ENCODE measurements at places on chromosomes 4 and X.

DNA sequence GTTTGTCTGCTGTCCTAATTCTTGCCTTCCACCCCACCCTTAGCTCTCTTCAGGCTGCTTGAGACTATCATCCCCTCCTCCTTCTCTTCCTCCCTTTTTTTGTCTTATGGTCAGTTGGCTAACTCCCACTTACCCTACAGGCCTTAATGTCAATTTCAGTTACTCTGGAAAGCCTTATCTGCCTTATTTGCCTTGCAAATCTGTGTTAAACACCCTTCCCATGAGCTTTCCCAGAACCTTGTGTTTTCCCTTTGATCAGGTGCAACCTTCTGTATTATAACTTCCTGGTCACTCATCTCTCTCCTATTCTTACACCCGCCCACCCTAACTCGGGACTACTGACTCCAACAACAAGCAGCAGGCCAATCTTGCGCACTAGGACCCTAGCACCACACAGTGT, 74.8 kb downstream of the COX18 start:
- DNase-seq: no peak

GRCh38 chr4:37903901-37904300, 13.0 kb downstream of the TBC1D1 start:
- DNase-seq: no peak

DNA sequence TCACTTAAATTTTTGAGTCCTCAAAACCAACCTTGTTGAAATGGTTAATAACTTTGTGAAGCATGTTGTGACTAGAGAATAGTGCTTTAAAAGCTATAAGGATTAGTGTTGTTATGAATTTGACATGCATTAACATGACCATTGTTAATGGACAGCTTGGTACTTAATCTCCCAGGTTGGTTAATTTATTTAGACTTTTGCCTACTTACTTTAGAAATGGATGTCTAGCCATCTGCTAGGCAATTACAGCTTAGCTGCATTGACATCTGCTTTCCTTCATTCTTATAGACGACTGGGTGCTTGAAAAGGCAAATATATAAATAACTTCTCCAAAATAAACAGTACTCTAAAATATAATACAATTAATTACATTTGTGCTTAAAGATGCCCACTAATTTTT, 368.0 kb downstream of the CCSER1 start:
- no peak for DNase-seq

DNA sequence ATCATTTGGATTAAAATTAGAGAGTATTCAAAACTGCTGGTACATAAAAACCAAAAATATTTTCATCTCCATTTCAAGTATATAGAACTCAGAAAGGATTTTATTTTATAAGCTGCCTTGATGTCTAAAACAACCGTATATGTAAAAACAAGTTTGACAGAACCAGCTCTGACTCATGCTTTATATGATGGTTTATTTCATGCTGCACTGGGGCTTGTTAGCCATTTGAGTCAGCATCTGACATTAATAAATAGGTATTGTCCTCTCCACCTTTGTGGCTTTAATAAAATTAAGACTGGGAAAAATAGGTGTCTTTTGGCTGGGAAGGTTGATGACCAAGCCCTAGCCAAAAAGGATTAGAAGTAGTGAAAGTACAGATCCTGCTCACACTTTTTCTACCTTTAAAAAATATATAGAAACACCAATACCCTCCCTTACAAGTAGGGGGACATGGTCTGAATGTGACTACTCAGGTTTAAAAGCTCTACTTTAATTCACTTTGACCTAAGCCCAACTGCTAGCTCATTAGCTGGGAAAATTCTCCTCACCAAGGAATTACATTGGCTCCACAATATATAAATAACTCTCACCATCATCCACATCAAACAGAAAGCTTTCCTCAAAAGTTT, 228.1 kb downstream of the ADAMTS3 start:
- DNase-seq: no peak

DNA sequence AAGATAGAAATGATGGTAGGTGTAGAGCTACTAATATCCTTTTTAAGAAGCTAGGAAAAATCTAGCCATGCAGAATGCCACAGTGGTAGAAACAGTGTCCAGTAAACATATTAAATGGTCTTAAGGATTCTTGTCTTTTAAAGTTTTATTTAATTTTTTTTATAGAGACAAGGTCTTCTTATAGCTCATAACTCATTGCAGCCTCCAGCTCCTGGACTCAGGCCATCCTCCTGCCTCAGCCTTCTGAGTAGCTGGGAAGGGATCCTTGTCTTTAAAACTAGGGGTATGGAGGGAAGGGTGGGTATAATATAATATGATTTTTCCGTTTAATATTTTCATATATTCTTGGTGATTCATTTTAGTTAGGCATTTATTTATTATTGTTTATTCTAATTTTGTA, 3.8 kb downstream of the TMEM165 start:
- DNase-seq: no peak

DNA sequence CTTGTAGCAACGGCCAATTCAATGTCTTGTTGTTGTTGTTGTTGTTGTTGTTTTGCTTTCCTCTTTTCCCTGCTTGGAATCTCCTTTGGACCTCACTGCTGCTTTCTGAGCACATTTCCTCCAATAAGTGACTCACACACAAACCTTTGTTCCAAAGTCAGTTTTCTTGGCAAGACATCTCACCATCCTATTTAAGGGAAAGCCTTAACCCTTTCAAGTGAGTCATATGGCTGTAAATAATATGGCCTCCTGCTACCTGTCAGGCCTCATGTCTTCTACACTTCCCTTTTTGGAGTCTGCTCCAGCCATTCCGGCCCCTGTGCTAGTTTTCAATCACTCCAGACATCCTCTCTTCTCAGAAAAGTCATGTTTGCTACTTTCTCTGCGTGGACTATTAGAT, 79.5 kb upstream of the MAGEB10 start:
- DNase-seq: no peak

- no peak for DNase-seq
These were observed 46.1 kb upstream of the HCCS start for GRCh38 chrX:11064851-11065600.

GRCh38 chr4:106583567-106583966, 215.0 kb upstream of the GIMD1 start:
- DNase-seq: no peak

- DNase-seq: no peak
These were observed 70.3 kb upstream of the DDX60 start for GRCh38 chr4:168388890-168389289.

GRCh38 chr4:53120778-53121177, 245.1 kb downstream of the SCFD2 start:
- DNase-seq: no peak

DNA sequence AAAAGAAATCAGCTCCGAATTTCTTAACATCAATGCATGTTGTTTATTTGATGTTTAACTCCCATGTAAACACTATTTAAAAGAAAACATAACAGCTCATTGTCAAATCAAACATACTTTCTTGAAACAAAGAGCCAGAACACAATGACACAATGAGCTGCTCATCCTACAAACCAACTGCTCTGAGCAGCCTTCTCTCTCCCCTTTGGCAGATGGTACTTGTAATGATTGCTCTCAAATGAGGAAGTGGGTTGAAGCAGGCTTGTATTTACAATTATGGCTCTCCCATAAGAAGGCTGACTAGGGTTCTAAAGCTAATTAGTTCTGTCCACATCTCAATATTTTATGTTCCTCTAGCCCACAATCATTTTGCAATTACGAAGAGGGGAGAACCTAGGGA, 637.8 kb upstream of the ADGRL3 start:
- DNase-seq: no peak

GRCh38 chr4:87071401-87071800, 136.6 kb downstream of the AFF1 start:
- DNase-seq: no peak

GRCh38 chr4:139528377-139529005, 27.5 kb downstream of the SETD7 start:
- DNase-seq: no peak

DNA sequence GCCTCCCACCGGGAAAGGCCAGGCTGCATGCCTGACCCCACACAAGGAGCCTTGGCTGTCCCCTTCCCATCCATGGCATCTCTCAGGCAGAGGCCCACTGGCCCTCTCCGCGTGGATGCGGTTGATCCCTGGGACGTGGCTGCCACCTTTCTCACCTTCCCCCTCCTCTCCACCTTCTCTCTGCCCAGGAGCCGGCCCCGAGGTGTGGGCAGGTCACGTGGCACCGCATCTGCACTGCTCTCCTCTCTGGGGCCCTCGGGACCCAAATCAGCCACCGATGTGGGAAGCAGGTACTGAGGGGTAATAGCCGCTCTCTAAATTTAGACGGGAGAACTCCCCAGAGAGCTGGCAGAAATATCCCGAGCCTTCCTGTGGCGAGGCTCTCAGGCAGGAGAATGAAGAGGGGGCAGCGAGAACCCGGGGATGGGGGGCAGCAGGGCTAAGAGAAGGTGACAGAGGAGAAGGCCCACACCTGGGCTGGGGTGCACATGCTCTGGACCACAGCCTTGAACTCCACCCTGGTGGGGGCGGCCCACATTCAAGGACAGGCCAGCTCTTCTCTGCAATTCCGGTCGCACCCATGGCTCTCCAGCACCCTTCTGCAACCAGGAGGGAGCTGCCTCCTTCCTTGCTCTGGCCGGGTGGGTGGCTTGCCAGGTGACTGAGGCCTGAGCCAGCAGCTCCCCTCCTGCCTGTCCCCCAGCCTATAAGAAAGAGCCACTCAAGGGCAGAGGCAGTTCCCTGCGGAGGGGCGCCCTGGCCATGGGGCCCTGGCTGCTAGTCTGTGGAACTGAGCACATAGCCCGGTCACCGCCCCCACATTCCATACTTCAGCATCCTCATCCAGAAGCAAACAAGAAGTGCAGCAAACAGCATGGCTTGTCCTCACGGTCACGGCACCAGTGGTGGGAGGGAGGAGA, 9.6 kb upstream of the DUSP9 start:
- DNase-seq: no peak

DNA sequence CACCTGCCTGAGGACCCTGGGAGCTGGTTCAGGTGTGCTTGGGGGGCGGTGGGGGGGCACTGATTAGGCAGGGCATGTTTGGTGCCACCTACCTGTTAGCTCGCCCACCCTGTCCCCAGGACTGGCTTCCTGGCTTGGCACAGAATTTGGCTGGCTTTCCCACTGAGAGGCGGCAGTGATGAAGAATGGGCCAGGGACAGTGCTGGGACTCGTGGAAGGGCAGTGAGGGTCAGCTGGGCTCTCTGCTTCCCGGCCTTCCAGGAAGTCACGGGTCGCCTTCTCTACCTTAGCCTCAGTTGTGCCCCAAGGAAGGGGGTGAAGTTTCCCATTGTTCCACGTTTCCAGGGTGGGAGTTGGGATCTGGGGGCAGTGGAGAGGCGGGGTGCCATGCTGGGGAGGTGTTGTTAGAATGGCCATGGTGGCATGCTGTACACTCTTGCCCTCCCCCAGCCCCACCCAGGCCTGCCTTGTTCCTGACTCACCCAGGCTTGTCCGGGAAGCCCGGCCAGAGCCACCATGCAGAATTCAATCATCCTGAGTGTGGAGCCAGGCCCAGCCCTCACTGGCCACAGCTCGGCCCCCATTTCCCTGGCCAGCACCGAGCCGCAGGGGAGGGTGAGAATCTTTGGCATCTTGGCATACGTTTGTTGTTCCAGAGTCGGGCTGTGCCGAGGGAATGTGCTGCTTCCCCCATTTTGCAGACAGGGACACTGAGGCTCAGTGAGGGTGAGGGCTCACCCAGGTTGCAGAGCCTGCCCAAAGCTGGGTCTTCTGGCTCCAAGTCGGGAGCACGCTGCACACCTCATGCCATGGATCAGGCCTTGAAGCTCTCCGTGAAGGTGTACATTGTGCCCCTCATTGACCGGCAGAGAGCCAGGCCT, 21.9 kb upstream of the GPR78 start:
- DNase-seq: no peak

- DNase-seq: no peak
These were observed 295.1 kb downstream of the GBA3 start for GRCh38 chr4:22987870-22988269.

GRCh38 chrX:131918839-131919238, 104.3 kb upstream of the STK26 start:
- no peak for DNase-seq

DNA sequence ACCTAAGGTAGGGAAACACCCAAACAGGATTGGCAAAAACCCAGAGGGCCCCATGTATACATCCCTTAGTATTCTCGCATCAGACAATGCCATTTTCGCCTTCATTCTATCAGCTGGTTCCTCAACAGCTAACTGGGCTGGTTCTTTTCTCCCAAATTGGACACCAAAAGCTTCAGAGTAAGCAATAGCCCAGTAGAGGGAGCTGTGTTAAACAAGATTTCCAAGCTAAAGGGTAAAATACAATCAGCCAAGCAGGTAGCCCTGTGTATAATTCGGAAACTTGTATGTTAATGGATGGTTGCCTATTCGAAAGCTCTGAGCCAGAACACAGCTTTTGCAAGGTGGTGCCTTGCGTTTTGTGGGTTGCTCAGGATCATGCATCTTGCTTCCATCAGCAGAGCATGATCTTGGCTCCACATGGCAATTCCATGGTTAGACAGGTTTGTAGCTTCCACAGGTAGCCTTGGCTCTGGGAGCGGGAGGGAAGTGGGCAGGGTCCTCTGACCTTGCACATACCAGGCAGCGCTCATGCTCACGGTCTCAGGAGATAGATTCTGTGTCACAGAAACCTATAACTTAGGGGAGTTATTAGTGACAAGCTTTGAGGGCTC, 115.2 kb upstream of the LNX1 start:
- no peak for DNase-seq

DNA sequence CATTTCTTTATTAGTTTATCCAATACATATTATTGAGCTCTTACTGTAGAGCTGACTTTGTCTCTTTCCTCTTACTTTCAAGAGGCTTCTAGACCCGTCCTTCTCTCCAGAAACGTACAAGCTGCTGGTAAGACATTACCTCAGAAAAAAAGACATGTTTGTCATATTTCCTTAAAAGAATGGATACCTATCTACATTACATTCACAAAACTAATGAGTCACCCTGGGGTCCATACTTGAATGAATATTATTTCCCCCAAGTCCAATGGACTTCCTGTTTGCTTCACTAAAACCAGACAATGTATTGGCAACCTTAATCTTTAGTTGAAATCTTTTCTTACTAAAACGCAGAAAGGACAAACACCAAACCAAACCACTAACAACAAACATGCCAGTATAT, 176.5 kb upstream of the CLNK start:
- DNase-seq: no peak

DNA sequence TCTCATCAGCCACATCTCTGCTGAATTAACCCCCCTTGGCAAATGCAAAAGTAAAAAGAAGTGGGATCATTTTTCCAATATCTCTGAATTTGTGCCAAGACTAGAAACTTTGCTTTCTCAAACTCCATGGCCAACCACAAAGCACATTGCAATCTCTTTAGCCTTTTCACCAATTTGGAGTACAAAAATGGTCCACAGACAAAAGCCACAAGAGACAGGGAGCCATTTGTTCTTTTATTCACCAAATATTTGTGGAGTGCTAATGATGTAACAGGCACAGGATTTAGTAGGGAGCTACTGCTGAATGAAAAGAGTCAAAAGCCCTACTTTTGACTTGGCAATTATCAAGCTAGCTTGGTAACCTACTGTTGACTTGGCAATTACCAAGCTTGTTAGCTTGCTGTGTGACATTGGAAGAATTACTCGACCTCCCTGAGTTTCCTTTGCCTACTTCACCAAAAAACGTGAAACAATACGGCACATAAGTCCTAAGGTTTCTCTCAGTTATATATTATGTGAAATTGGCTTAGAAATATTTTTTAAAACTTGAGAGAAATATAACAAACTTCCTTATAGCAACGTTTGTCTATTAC, 97.1 kb upstream of the KLF3 start:
- no peak for DNase-seq
